Uterus (tissue), 4 donors: ENCODE measurements at places on chromosomes 3 and 15.

DNA sequence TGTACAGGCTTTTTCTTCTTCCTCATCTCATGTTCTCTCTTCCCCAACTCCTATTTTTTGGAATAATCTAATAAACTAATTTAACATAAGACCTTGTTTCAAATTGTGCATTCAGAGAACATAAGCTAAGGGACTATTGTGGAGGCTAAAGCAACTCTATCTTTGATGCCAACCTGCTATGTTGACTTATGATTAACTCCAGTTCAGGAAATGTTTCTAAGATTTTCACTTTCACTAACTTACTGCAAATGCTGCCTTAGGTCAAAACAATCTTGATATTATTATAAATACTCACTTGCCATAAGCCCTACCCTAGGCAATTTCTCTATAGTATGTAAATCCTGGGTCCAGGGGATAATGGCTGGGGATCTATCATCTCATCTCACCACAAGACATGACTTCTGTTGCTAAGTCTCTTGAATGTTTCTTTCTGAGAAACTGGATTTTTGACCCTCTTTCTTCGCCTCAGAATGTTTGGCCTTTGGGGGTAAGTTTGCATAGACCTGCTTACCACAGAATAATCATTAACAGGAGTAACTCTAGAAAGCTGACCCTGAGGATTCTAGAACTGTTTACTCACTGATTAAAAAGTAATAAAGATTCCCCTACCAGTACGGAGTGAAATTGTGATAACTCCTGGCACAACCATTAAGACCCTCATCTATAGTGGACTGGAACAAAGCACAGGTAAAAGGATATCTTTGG is 768.1 kb downstream of the GBE1 start:
- DNase-seq, result no peak

DNA sequence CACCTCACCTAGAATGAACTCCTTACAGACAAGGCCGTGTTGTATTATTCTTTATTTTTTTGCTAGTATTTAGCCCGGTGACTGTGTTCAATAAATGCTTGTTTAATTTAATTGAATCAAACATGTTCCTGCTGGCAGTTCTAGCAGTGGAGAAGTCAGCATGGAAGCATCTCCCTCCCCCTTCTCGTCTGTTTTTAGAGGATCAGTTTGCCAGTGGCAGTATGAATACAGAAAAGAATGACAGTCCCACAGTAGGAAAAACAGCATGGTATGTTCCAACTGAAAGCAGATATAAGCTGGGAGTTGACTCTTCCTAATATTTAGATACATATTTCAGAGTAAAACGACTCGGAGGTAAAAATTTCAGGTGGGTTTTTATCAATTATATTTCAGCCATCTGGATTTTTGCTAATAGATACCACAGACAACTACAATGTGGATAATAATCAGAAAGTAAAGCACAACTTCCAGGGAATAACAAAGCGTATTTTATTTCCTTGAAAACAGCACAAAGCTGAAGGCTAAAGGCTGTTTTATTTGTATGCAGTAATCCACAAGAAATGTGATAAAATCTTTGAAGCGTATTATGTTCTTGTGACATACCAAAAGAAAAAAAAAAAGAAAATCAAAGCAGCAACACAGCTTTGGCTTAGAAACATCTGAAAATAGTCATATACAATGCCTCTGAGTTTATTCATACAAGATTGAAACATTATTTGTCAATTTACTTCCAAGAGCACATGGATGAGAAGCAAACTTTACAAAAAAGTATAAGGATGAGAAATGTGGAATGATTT is 244.5 kb upstream of the KCNMB2 start:
- DNase-seq, result no peak

- no peak for DNase-seq
Observed at GRCh38 chr3:67349551-67350174, 304.7 kb downstream of the SUCLG2 start.

GRCh38 chr15:71440489-71441110 is 325.3 kb downstream of the THSD4 start:
- no peak for DNase-seq

DNA sequence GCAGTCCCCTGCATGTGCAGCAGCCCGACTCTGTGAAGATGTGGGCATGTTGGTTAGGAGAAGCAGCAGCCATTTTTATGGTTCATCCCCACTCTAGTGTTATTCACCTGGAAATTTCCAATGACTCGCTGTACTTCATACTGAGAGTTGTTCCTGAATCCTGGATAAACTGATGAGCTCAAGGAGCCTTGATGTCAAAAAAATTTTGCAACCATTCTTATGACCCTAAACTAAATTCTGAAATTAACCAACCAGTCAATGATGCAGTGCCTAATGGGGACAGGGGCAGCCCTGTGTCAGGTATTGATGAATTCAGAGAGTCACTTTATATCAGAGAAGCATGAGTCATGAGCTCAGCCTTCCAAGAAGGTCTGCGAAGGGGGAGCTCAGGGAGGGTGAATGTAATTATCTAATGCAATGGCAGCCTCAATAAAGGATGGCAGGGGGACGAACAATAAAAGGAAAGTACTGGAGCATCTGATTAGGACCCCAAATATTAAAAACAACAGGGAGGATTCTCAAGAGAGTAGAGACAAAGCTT is 108.4 kb upstream of the VEPH1 start:
- DNase-seq, result no peak

DNA sequence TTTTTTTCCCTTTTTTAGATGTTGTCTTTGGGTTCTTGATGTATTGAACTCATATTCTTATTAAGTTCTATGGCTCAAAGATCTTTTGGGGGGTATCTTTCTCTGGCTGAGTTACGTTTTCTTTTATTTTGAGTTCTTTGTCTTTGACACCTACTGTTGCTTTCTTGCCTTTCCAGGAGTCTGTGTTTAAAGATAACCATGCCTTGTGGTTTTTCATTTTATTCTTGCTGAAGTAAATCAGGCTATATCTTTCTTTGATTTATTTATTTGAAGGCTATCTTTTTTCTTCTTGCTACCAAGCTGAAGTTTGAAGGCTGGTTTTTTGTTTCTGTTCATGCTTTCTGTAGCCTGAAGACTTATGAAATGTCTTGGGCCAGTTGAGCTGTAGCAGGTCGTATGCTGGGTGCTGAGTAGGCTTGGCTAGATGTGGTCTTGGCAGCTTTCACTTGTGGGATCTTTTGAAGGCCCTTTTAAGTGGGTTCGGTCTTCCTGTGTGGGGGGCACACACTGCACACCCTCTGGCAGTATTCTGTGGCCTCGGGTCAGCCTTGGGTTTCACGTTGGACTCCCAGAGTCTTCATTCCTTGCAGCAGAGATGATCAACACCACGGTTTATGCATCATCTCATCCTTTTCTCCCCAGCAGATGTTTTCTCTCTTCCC is 17.5 kb downstream of the SLCO3A1 start:
- DNase-seq, result no peak

GRCh38 chr3:134597390-134597970 is 53.3 kb downstream of the KY start:
- no peak for DNase-seq

DNA sequence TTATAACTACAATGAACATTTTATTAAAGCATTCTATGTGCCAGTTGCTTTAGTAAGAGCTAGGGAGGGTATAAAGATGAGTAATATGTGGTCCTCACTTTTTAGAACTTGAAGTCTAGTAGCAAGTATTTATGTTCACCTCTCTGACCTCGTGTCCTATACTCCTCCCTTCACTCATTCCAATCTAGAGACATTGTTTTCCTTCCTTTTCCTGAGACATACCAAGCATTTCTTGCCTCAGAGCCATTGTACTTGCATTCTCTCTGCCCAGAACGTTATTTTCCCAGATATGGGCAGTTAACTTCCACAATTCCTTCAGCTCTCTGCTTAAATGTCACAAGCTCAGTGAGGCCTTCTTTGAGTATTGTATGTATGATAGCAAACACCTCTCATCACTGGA is 408.6 kb downstream of the PDCD6IP start:
- no peak for DNase-seq

GRCh38 chr3:113086560-113087461 is 96.0 kb downstream of the GTPBP8 start:
- DNase-seq, result no peak

DNA sequence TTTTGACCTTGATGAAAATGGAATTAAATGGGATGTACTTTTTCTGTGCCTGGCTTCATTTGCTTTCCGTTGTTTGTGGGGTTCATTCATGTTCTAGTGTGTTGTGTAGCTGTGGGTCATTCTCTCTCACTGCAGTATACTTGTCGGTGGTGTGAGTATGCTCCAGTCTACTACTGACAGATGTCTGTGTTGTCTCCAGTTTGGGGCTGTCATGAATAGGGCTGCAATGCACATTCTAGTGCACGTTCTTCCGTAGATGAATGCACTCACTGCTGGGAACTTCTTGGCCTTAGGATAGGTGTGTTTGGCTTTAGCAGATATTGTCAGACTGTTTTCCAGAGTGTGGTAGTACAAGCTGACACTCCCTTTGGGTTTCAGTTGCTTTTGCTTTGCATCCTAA is 1.7 kb upstream of the SLC6A20 start:
- no peak for DNase-seq

GRCh38 chr15:80214910-80215309 is 37.1 kb downstream of the CTXND1 start:
- DNase-seq, result no peak

DNA sequence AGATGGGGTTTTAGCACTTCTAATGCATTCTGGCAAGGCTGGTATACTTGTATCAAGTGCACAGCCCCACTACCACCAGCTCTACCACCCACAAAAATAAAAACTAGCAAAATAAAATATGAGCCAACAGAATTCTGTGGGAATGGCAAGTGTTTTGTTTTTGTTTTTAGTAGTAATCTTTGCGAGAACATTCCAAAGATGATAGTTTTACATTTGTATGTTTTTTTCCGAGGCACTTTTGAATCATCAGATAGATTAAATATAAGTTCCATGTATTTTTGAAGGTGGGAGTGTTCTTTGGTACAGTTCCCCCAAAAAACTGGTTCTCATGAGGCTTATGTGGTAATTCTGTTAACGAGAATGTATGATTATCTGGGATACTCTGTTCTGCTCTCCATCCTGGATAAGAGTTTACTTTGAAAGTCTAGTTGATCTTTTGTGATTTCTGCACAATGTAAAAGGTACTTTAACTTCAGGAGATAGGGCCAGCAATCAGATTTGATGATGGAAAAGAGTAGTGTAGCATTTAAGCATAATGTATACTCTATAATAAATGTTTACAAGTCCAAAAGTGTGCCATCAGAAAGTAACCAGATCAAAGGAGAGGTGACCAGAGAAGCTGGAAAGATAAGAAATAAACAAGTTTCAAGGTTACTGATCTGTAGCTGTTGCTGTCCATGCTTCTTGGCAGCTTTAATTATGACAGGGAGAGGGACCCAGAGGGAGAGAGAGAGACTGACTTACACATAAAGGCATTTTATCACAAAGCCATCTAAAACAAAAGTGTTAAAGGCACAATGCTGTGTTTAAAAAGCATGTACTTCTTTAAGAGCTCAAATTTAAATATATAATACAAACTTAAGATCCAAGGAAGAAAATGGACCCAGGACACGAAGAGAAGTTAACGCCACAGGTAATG is 130.9 kb downstream of the PGPEP1L start:
- DNase-seq, result no peak

DNA sequence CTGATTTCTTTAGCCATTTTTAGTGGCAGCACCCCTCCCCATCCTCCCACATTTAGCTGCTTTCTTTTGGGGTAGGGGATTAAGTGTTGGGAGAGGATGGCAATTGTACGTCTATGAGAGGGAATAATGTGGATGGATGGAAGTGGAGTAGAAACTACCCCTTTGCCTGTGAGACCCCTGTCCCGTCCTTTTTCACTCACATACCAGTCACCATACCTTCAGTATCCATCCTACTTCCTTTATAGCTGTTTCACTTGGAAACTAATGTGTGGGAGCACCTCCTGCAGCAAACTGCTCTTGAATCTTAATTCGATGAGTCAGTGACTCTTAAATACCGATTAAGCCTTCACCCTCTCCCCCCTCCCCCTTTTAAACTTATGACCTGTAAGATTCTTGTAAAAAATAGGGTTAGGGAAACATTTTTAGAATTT is 730 bp downstream of the SPRED1 start:
- no peak for DNase-seq

DNA sequence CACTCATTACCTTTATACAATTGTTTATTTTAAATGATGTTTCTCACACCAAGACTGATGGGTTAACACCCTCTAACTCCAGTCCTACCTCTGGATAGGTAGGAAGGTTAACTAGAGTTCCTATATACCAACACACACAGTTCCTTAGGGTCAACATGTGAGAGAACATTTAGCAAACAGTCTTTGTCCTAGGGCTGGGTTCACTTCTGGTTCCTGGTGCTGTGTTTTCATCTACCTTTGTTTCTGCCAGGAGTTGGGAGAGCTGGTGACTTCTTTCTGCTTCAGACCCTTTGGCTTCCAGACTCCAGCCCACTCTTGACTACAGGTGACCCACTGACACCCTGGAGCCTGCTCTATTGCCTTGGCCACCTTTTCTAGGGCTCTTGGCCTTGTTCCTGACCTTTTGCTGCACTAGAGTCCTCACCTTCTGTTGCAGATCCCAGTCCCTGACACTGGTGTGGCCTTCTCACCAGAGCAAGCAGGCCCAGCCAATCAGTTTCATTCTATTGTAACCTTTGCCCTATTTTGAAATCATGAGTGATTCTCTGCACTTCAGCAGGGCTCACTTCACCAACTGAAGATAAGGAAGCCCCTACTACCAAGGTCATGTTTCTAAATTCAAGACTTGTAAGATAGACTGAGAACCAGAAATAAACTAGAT is 50.0 kb upstream of the SECISBP2L start:
- no peak for DNase-seq

DNA sequence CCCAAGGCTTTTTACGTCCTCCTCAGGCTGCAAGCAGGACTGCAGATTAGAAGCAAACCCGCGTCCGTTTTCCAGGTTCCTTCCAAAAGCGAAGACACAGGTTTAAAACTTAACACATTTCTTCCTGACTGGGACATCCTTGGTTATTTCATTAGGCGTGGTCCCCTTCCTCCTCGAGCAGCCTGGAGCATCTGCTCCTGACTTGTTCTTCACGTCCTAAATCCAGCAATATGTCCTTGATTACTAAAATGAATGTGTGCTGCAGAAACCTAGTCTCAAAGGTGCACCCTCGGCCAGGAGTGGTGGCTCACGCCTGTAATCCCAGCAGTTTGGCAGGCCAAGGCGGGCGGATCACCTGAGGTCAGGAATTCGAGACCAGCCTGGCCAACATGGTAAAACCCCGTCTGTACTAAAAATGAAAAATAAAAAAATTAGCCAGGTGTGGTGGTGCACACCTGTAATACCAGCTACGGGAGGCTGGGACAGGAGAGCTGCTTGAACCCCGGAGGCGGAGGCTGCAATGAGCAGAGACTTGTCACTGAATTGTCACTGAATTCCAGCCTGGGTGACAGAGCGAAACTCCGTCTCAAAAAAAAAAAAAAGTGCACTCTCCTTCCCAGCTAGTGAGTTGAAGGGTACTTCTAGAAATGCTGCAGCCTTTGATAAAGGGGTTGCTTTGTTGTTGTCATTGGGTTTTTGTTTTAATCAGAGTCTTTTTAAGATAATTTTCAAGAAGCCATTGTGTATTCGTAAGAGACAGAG is 842 bp upstream of the LRIG1 start:
- no peak for DNase-seq

- no peak for DNase-seq
Observed at GRCh38 chr3:154164387-154164786, 43.2 kb downstream of the ARHGEF26 start.

GRCh38 chr15:70387993-70388392 is 290.3 kb upstream of the TLE3 start:
- no peak for DNase-seq
